B cell (primary cell): ENCODE measurements at places on chromosomes 5 and 9.

DNA sequence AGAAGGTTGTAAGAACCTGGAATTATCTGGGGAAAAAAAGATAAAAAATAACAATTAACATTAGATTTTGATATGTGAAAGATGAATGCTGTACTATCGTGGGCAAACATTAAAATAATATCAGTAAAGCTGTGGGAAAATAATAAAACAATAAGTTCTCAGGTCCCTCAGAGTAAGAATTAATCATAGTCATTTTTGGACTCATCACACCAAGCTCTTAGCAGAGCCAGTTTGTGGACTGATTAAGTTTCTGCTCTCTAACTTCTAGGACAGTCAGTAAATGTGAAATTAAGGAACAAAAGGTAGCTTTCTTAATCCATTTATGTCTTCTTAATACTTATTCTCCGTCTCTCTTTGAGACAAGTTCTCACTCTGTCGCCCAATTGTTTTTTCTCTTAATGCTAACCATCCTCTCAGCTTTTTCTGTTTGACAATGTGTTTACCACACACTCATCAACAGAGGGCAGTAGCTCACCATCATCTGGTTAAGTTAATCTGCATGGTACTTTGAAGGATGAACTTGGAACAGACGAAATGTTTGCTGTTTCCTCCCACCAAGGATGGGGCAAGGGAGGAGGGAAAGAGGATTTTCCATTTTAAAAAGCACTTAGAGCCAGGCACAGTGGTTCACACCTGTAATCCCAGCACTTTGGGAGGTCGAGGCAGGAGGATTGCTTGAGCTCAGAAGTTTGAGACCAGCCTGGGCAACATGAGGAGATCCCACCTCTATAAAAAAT is 5.3 kb upstream of the ACO1 start:
- no peak overlapping the region for H3K27ac ChIP-seq
- H3K36me3 ChIP-seq: no peaks in the 10 kb centered on the region
- H3K27me3 ChIP-seq: peaks cover 28% of the 10 kb centered on the region
- peaks cover 17% of the 10 kb centered on the region for H3K4me1 ChIP-seq

- H3K36me3 ChIP-seq: peaks cover 24% of the 10 kb centered on the region
- H3K27ac ChIP-seq: no peak overlapping the region
- H3K4me1 ChIP-seq: peaks cover 15% of the 10 kb centered on the region
- no peaks in the 10 kb centered on the region for H3K27me3 ChIP-seq
- DNase-seq: no peak
Observed at GRCh38 chr5:113020461-113021273, 44.1 kb downstream of the DCP2 start.

- no peaks in the 10 kb centered on the region for H3K36me3 ChIP-seq
- H3K4me1 ChIP-seq: no peaks in the 10 kb centered on the region
- H3K27me3 ChIP-seq: no peaks in the 10 kb centered on the region
- H3K4me3 ChIP-seq: no peak overlapping the region
Observed at GRCh38 chr9:16217943-16218701, 652.3 kb downstream of the BNC2 start.

- H3K27ac ChIP-seq: no peak overlapping the region
- no peak for DNase-seq
- H3K27me3 ChIP-seq: no peaks in the 10 kb centered on the region
Observed at GRCh38 chr5:82861701-82862100, 215.5 kb downstream of the TMEM167A start.

DNA sequence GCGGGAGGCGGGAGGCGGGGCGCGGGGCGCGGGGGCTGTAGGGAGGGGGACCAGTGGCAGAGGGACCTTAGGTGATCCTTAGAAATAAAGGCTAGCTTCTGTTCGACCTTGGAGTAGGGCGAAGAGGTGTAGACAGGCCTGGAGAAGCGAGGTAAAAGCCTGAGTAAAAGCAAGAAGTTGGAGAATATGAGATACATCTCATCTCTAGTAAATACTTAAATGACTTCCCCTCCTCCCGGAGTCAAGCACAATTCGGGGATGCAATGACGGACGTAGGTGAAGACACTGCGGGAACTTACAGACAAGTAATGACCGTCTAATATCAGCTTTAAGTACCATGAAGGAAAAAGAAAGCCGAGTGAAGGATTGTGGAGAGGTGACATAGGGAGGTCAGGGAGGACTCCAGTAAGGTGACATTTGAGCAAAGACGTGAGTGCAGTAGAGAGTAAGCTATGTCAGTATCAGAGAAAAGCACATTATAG is 466 bp downstream of the SMC2 start:
- no peaks in the 10 kb centered on the region for H3K36me3 ChIP-seq
- no peaks in the 10 kb centered on the region for H3K27me3 ChIP-seq
- DNase-seq: no peak
- H3K27ac ChIP-seq: no peak overlapping the region
- H3K4me3 ChIP-seq: peak overlapping the region; percentile 47
- peaks cover 17% of the 10 kb centered on the region for H3K4me1 ChIP-seq

GRCh38 chr5:8770431-8770830 is 775.4 kb downstream of the SEMA5A start:
- no peak for DNase-seq
- H3K4me1 ChIP-seq: no peaks in the 10 kb centered on the region
- H3K4me3 ChIP-seq: no peak overlapping the region
- no peak overlapping the region for H3K27ac ChIP-seq

GRCh38 chr5:96265487-96265886 is 167.6 kb downstream of the PCSK1 start:
- H3K27me3 ChIP-seq: no peaks in the 10 kb centered on the region
- no peaks in the 10 kb centered on the region for H3K4me1 ChIP-seq
- no peaks in the 10 kb centered on the region for H3K36me3 ChIP-seq
- H3K27ac ChIP-seq: no peak overlapping the region
- H3K4me3 ChIP-seq: no peak overlapping the region

DNA sequence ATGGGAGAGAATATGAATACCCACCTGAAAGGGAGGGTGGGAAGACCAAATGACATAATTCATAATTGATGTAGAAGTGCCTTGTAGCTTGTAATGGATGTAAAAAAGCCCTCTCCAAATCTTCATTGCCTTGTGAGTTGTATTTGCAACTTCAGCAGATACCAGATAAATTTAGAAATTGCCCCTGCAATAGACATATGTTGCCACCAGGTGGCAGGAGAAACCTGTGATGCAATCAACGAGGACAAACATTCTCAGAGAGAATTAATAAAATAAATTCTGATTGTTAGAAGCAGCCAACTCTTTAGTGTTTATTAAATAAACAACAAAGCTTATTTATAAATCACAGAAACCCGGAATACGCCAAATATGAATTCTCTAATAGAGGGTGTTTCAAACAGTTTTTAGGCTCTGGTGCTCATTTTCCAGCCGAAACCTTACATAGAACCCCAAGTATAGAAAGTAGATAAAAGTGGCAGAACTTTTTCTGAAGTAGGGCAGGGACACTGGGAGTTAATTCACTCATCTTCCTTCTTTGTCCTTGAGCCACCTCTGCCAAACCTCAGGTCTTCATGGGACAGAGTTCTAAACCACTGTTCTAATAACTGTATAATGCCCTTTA is 147.8 kb downstream of the TMEM38B start:
- DNase-seq: peak; percentile 28
- no peaks in the 10 kb centered on the region for H3K4me1 ChIP-seq
- H3K4me3 ChIP-seq: no peak overlapping the region
- H3K36me3 ChIP-seq: no peaks in the 10 kb centered on the region
- no peak overlapping the region for H3K27ac ChIP-seq

- DNase-seq: peak; percentile 10
- peaks cover 9% of the 10 kb centered on the region for H3K4me1 ChIP-seq
Observed at GRCh38 chr5:143968071-143968878, 156.3 kb downstream of the HMHB1 start.

DNA sequence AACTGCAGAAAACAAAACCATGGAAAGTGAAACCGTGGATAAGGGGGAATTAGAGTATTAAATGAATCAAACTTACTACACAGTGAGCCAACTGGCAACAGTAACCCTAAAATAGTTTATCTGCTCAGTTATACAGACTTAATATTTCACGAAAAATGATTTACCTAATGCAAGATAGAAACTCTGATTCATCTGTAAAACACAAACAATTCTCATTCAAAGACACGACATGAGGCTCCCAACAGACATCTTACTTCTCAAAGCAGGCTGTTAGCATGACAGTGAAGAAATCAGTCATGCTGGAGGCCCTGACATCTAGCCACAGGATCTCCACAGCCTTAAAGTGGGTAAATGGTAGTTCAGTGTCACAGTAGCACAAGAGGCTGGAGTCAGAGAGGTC is 131.2 kb downstream of the FBN2 start:
- H3K4me3 ChIP-seq: no peak overlapping the region
- no peaks in the 10 kb centered on the region for H3K36me3 ChIP-seq
- no peak for DNase-seq

GRCh38 chr9:90131568-90131967 is 511.1 kb downstream of the DIRAS2 start:
- DNase-seq: no peak
- H3K36me3 ChIP-seq: no peaks in the 10 kb centered on the region
- H3K27ac ChIP-seq: no peak overlapping the region
- peaks cover 13% of the 10 kb centered on the region for H3K27me3 ChIP-seq
- no peaks in the 10 kb centered on the region for H3K4me1 ChIP-seq

DNA sequence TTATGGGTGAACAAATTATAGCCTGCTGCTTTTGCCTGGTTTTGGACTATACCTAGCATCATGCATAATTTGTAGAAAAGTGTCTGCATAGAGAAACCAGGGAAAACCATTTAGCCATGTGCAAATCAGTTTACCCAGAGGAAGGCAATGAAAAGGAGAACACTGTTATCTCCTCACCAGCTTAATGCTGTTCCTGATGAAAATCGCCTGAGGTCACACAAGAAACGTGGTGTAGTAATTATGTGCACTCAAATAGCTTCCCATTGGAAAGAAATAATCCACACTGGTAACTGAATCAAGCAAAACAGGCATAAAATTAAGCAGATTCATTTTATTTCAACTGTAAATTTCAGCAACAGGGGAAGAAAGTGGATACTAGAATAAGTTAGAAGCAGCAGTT is 51.7 kb upstream of the FAM240B start:
- no peaks in the 10 kb centered on the region for H3K27me3 ChIP-seq
- H3K36me3 ChIP-seq: no peaks in the 10 kb centered on the region
- no peaks in the 10 kb centered on the region for H3K4me1 ChIP-seq

- no peaks in the 10 kb centered on the region for H3K36me3 ChIP-seq
- H3K27me3 ChIP-seq: no peaks in the 10 kb centered on the region
- no peak for DNase-seq
- no peak overlapping the region for H3K27ac ChIP-seq
- no peaks in the 10 kb centered on the region for H3K4me1 ChIP-seq
Observed at GRCh38 chr5:4080370-4080769, 484.7 kb downstream of the IRX1 start.

GRCh38 chr9:136437430-136437829 is 2.2 kb downstream of the INPP5E start:
- no peaks in the 10 kb centered on the region for H3K27me3 ChIP-seq
- no peaks in the 10 kb centered on the region for H3K36me3 ChIP-seq
- H3K4me1 ChIP-seq: peaks cover 21% of the 10 kb centered on the region
- no peak overlapping the region for H3K4me3 ChIP-seq

- H3K4me1 ChIP-seq: peaks cover 3% of the 10 kb centered on the region
- no peaks in the 10 kb centered on the region for H3K36me3 ChIP-seq
- peaks cover 5% of the 10 kb centered on the region for H3K27me3 ChIP-seq
- no peak overlapping the region for H3K27ac ChIP-seq
- no peak overlapping the region for H3K4me3 ChIP-seq
- DNase-seq: no peak
Observed at GRCh38 chr9:34501889-34502425, 20.8 kb downstream of the ENHO start.

DNA sequence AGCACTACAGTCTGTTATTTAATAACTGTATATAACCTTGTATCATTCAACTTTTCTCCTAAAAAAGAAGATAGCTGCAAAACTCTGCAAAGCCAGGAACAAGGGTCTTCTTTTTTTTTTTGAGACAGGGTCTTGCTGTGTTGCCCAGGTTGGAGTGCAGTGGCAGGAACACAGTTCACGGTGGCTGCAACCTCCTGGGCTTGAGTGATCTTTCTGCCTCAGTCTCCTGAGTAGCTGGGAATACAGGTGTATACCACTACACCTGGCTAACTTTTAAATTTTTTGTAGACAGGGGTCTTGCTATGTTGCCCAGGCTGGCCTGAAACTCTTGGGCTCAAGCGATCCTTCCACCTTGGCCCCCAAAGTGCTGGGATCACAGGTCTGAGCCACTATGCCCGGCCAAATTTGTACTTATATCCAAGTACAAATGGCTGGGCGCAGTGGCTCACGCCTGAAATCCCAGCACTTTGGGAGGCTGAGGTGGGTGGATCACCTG is 19.2 kb downstream of the RIOK2 start:
- DNase-seq: no peak
- H3K4me3 ChIP-seq: no peak overlapping the region
- no peak overlapping the region for H3K27ac ChIP-seq
- no peaks in the 10 kb centered on the region for H3K27me3 ChIP-seq
- H3K36me3 ChIP-seq: peaks cover 13% of the 10 kb centered on the region
- H3K4me1 ChIP-seq: peaks cover 10% of the 10 kb centered on the region

- H3K27me3 ChIP-seq: no peaks in the 10 kb centered on the region
- H3K36me3 ChIP-seq: no peaks in the 10 kb centered on the region
- H3K27ac ChIP-seq: no peak overlapping the region
Observed at GRCh38 chr9:88734527-88734926, 199.5 kb downstream of the NXNL2 start.

- no peak for DNase-seq
- no peak overlapping the region for H3K4me3 ChIP-seq
- no peaks in the 10 kb centered on the region for H3K27me3 ChIP-seq
- no peak overlapping the region for H3K27ac ChIP-seq
- H3K4me1 ChIP-seq: no peaks in the 10 kb centered on the region
- no peaks in the 10 kb centered on the region for H3K36me3 ChIP-seq
Observed at GRCh38 chr5:124537107-124537506, 209.3 kb downstream of the ZNF608 start.

- DNase-seq: no peak
- H3K4me1 ChIP-seq: peaks cover 11% of the 10 kb centered on the region
- H3K36me3 ChIP-seq: no peaks in the 10 kb centered on the region
- H3K4me3 ChIP-seq: no peak overlapping the region
Observed at GRCh38 chr5:111741278-111741677, 15.7 kb downstream of the NREP start.

DNA sequence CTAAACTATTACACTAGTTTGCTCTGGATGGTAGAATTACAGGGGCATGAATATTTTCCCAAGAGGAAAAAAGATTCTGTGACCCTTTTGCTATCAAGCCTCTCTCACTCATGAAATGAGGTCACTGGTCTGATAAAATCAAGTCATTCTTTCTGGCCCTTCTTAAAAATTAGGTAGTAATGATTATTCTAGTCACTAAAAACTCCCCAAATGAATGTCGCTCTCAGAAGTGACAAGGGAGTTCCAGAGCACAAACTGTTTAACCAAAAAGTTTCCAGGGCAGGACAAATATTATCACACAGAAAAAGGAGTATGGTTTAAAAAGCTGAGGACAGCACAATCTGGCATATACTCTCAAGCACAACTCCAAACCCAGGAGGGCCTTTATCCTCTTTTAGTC is 12.5 kb downstream of the ERMP1 start:
- H3K27me3 ChIP-seq: no peaks in the 10 kb centered on the region
- H3K36me3 ChIP-seq: peaks cover 12% of the 10 kb centered on the region
- H3K4me3 ChIP-seq: no peak overlapping the region
- H3K4me1 ChIP-seq: no peaks in the 10 kb centered on the region
- DNase-seq: no peak
